ENCODE measurements at places on chromosomes 11 and 22.

- DNase-seq, result peak; percentile 82
Observed at GRCh38 chr11:72413914-72414628, 20.3 kb downstream of the CLPB start.

GRCh38 chr11:131977231-131977630 lies 606.8 kb downstream of the NTM start:
- DNase-seq, result peak; percentile 96

DNA sequence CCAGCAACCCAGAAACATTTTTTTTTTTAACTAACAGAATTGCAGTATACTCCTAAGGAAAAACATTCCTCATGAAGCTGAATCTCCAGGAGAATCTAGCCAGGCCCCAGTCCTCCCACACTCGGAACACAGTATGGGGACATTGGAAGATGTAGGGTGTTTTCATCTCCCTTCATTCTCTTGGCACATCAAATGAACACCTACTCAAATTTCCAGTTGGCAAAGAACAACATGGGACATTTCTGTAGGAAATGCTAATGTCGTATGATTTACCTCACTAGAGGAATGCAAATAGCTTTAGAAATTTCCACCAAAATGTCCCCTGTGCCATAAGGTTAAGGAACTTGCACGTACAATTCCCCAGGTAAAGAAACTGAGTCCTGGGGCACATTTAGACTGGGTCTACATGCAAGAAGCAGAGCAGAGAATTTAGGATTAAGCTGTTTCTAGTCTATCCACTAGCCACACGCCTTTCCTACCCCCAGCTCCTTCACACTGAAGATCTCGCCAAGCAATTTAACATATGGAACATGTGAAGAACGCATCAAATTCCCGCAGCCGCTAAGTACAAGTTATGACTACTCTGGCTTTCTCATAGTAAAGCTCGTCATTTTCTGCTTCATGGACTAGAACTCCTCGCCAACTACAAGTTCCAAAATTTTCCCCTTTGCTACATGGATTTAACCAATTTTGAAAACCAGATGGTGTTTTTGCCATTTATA lies 2.9 kb upstream of the CADM1 start:
- no peak for DNase-seq

GRCh38 chr11:19672586-19673206 lies 39.9 kb upstream of the NAV2 start:
- DNase-seq, result no peak

DNA sequence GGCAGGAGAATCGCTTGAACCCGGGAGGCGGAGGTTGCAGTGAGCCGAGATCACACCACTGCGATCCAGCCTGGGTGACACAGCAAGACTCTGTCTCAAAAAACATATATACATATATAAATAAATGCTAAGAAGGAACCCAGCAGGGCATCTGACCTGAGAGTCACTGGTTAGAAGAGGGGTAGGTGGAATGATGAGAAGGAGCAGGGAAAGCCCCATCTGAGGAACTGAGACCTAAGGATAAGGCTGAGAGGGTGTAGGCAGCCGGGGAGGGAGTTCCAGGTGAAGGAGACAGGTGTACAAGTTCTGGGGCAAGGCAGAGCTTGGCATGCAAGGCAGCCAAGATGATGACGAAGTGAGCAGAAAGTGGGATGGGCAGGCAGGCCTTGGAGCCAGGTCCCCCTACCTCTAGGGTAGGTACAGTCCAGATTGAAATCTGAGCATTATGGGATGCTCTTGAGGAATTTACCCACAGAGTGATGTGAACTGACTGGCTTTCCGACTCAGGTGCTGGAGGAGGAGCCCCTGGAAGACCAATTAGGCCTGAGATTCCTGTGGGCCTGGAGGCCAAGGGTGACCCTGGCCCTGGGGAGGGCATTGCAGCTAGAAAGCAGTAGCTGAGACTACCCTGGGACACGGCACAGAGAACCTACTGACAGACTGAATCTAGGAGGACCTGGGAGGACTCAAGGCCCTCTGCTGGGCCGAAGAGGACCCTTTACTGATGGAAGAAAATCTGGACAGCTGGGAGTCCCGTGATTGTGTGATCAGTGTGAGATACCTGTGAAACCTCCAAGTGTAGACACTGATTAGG lies 22.8 kb downstream of the KLHL22 start:
- DNase-seq, result no peak

DNA sequence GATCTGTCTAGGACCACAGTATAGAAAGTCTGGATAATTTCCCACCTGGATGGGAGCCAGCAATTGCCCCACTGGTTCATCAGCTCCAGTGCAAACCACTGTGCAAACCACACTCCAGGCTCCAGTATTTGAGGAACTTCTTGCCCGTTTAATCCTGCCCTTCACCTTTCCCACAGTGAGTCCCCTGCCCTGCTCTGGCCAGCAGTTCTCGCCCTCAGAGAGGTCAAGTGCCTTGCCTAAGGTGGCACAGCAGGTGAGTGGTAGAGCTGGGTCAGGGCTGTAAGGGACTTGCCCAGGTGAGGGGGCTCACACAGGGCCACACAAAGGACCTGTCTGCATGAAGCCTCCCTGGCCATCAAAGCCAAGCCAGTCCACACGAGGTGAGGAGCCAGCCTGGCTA lies 24.1 kb downstream of the MS4A10 start:
- no peak for DNase-seq

- peak; percentile 18 for DNase-seq
Observed at GRCh38 chr11:34600339-34601084, 20.4 kb upstream of the EHF start.

GRCh38 chr11:62345861-62346260 lies 8.6 kb downstream of the ASRGL1 start:
- DNase-seq, result no peak

DNA sequence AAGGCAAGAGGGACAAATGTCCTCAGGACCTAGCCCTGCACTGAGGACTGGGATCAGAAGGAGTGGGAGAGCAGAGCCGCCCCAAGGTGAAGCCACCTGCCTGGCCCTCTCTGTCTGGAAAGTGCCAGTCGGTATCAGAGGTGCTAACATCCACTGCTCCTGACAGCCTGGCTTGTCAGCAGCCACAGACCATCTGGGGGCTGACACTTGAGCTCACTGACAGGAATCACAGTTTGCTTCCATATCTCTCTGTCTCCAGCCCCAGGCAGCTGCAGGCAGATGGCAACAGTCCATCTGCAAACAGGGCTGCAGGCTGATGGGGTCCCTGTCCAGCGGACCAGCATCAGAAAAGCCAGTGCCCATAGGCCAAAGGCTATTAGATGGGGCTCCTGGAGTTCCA lies 5.5 kb downstream of the OPCML start:
- no peak for DNase-seq

Data from ELR (cell line).